ENCODE measurements at places on chromosomes 12 and 14.

DNA sequence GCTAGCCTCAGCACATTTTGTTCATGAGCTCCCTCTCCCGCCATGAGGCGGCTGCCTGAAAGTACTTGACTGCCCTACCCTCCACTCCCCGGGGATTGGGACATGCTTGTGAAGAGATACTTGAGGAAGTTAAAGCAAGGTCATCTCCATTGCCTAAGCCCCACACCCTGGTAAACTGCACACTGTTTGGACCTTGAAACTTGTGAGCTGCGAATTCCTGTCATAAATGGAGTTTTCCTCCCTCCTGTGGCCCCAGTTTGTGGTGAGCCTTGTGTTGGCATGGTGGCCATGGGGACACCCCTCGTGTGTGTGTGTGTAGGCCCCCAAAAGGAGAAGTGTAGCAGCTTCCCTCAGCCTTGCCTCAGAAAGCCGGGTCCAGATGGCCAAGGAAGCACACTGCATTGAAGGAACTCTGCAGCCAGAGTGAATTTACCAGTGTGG, 395.5 kb downstream of the ZFP36L1 start:
- DNase-seq: no peak

GRCh38 chr14:45972416-45972815, 679.2 kb downstream of the RPL10L start:
- no peak for DNase-seq

DNA sequence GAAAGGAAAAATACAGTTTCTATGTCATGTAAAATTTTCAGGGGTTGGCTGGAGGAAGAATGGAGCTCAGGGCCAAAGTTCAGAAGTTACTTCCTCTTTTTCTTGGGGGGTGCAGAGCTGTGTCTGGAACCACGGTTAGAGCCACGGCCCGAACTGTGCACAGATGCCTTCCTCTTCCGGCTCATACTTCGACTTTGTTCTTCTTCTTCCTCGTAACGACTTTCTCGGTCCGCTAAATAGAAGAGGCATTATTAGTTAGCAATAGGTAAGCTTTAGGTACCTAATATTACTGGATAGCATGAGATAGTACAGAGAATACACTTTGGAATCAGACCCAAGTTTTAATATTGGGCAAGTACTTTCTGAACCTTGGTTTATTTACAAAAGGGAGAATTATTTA, 31.2 kb downstream of the SUPT16H start:
- DNase-seq: no peak

DNA sequence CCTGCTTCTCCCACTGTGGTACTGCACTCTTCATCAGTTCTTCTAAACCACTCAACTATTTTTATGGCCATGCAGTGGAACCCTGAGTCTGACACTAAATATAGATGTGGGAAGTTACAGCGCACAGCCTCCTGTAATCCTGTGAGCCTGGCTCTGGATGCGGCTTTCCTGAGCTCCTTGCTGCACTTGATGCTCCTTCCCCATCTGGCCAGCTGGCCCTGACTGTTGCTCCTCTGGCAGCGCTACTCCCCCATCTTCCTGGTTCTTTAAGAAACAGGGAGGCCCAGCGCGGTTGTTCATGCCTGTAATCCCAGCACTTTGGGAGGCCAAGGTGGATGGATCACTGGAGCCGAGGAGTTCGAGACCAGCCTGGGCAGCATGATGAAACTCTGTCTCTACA, 24.6 kb downstream of the IQSEC3 start:
- no peak for DNase-seq

DNA sequence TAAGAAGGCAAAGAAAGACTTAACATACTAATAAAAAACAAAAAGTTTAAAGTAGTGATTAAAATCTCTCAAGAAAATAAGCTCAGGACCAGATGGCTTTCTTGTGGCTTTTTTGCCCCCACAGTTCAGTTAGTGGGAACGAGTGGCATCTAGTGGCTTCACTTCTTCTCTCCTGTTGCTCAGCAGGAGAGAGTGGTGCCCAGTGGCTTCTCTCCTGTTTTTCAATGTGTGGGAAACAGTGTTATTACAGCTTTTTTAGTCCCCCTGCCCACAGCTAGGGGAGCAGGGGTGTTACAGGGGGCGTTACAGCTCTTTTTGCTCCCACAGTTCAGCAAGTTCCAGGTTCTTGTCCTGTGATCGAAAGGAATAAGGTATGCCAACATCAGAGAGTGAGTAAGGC, 135.2 kb downstream of the RERGL start:
- DNase-seq: no peak

Measured in CD4-positive, alpha-beta T cell treated with Interleukin-6 at 100 ng/mL for 8 hours (primary cell).